ENCODE measurements at places on chromosomes 7 and 10.

GRCh38 chr7:78267141-78267540 is 468.6 kb downstream of the PHTF2 start:
- no peak for DNase-seq

DNA sequence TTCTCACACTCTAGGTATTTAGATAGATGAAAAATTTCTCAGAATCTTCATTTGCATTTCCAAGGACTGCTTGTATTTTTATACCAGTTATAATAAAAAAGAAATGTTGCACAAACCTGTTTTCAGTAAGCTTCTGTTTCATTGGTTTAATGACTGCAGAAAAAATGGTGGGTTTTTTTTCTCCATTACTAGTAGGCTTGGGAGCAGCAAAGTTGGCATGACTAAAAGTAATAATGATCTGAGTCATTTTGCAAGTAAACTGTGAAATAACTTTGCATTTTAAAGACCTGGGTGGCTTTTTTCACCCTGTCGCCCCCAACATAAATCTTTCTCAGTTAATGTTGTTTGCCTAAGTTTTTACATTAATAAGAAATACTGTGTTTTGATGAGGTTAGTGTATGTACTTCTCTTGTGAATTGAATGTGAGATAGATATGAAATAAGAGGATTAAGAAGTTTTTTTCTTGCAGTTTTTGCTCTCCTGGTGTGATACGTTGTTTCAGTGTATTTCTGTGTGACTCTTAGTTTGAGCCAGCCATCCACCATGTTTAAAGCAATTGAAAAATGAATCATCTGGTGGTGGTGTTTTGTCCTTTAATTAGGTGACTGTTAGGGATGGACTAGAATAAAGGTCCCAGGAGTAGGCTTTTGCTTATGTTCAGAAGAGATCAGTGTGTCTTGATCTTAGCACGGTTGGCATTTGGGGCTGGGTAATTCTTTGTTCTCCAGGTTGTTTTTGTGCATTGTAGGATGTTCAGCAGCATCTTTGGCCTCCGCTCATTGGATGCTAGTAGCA is 1.8 kb downstream of the GNAI1 start:
- DNase-seq = no peak

GRCh38 chr10:62573929-62574328 is 199.8 kb downstream of the ZNF365 start:
- no peak for DNase-seq

- DNase-seq = no peak
These were observed 145.7 kb upstream of the RHEB start for GRCh38 chr7:151665368-151665767.

DNA sequence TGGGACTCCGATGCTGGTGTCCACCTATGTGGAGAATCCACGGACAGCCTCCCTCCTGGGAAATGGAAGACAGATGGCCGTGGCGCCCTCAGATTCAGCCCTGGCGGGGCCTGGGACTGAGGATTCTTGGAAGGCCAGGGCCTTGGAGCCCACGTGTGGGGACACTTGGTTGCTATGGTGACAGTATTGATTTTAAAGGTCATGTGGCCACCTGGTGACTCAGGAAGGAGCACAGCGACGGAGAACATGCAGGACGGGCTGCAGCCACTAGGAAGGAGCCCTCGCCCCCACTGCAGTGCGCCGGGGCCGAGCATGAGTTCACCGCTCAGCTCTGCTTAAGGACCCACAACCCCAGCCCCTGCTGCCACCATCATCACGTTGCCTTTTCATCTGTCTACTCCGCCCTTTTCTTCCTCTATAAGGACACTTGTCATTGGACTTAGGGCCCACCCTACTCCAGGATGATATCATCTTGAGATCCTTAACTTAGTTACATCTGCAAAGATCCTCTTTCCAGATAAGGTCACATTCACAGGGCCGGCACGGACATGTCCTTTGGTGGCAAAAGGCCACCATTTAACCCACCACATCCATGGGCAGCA is 3.7 kb upstream of the STK32C start:
- no peak for DNase-seq

- no peak for DNase-seq
These were observed 84.1 kb upstream of the GJD4 start for GRCh38 chr10:35520996-35521395.

DNA sequence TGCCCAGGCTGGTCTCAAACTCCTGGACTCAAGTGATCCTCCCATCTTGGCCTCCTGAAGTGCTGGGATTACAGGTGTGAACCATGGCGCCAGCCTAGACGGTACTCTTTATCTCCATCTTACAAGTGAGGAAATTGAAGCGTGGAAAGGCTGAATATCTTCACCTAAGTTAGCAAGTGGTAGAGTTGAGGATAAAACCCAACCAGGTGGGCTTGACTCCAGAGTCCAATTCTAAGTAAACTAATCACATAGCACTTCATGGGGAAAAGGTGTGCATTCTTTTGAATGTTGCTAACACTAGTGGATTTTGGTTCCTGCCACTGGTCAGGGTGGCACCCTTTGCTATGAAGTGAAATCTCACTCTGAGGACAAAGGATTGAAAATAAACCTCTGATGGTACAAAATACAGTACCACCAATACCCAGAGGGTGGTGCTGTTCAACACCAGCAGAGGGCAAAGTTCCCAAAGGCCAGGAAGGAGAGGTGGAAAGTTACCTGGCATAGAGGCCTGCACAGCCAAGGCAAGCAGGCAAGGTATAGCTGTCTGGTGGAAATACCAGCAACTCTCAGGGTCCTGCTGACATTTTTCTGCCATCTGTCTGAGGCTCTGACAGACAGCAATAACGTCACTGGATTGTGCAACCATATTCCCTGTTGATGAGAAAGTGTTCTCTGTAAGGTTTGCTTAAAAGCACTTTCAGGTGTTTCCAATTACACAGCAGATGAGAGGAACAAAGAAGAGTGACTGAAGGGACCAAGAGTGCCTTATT is 17.6 kb downstream of the ZDHHC16 start:
- DNase-seq = peak; percentile 45

- DNase-seq = no peak
These were observed 113.1 kb upstream of the RNF32 start for GRCh38 chr7:156527458-156527890.

- no peak for DNase-seq
These were observed 14.8 kb downstream of the SMO start for GRCh38 chr7:129203050-129203741.

- DNase-seq = no peak
These were observed 192.2 kb upstream of the RHOBTB1 start for GRCh38 chr10:61136139-61136538.

- DNase-seq = no peak
These were observed 287.4 kb downstream of the CELF2 start for GRCh38 chr10:11304906-11305585.

DNA sequence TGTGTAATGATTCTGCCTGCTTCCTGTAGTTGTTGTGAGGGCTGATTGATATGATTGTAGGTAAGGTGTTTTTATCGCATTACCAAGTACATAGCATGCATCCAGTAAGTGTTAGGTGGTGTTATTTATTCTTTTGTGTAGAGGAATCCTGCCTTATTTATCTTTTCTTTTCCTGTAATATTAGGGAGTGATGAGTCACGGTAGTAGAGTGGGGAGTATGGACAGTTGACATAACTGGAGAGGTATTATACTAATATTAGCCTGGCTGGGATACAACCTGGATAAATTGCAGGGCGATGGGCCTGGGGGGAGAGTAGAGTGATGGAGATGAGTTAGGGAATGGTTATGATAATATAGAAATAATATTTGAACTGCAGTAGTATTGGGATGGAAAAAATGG is 9.8 kb downstream of the SDK1 start:
- no peak for DNase-seq

GRCh38 chr7:1548438-1548831 is 7.6 kb downstream of the TMEM184A start:
- DNase-seq = no peak

DNA sequence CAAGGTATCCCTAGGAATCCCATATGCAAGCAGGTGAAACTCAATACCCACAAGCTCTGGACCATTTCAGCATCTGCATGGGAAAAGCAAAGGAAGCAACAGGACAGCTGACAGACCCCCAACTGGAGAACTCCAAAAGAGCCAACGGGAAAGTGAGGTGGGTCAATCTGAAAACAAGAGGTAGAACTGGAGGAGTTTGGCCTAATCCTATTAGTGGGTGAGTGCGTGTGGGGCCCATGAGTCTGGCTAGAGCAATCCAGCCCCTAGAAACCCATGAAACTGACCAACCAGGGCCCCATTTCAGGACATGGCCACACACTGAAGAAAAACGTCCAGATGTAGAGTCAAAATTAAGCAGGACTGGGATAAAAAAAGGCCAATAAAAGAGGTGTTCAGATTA is 26.6 kb upstream of the WNT8B start:
- DNase-seq = no peak

GRCh38 chr10:84294766-84295447 is 33.5 kb upstream of the CCSER2 start:
- no peak for DNase-seq

DNA sequence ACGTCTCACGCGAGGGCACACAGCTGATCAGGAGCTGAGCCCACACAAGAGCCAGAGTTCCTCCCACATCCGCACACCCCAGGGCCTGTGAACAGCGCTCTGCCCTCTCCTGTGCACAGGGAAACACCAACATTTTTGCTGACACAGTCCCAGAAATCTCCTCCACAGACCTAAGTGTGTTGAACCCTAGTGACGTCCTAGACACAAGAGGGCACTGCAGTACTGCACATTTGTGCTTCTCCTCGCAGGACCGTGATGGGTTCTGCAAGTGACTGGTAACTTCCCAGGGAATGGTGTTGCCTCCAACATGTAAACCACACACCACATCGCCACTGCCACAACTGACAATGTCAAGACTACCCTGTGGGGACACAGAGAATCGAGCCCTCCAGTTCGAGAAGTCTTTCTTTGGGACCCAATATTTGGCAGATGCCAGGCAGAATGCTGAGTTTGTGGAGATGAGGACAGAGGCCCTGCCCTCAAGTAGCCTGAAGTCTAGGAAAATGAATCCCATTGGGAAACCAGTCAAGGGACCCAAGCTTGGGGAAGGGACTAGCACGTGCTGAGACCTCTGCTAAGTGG is 170.3 kb downstream of the PAXIP1 start:
- DNase-seq = no peak

DNA sequence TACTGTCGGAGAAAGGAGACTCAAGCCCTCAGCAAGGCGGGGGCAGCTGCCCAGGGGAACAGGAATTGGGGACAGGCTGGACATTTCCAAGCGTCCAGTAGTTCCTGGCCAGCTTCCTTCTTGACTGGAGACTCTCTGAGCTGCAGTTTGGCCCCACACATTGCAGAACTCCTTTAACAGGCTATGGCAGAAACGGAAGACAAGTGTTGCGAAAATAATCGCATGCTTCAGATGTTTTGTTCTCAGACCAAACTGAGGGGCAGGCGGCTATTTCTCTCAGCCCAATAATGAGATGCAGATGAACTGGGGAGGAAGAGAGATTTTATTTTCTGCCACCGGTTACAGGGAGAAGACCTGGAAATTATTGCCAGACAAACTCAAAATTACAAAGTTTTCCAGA is 88.0 kb upstream of the PFKP start:
- no peak for DNase-seq

DNA sequence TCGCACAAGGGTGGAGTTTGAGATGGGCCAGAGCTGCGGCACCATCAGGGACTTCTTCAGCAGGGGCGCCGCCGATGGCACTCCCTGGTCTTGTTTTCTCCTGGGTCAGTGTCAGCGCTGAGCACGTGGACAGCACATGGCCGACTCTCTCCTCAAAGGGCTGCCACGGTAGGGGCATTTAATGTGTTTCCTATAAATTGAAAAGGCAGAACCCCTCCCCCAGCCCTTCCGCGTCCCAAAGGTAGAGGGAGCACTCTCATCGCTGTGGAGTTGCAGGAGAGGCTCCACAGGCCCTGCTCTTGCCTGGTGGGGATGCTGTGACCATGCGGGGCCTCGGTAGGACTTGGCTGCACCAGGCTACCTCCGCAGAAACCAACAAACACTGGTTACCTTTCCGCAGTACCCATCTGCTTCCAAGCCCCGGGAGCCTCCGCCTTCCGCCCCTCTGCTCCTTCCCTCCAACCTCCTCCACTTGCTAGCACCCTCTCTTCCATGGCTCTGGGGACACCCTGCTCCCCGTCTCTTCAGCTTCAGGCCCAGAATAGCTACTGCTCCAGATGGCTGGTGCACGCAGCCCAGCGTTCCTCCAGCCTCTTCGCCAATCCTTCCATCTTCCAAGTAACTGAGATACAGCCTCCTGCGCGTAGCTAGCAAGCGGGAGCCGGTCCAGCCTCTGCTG is 166.3 kb upstream of the ADCY1 start:
- no peak for DNase-seq

- no peak for DNase-seq
These were observed 81.6 kb downstream of the CRTAC1 start for GRCh38 chr10:97948822-97949221.

- no peak for DNase-seq
These were observed 8.0 kb downstream of the DGKI start for GRCh38 chr7:137838706-137839315.

DNA sequence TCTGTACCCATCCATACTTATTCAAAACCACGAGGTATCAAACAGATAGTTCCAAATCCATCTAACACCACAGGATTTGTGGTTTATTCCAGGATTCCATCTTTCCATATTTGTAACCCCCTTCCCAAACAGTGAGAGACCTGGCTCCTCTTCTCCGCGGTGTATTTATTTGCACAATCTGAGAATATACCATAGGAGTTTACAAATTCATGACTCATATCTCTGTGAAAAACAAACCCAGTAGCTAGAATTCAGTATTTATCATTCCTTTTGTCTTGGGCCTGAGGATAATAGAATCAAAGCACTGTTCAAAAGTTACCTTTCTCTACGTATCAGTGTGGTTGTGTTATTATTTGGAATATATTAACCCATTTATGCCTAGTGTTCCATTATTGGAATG is 31.9 kb downstream of the PDSS1 start:
- DNase-seq = no peak

GRCh38 chr7:72057796-72058195 is 354.3 kb downstream of the CALN1 start:
- no peak for DNase-seq

GRCh38 chr10:88943778-88944177 is 8.8 kb downstream of the ACTA2 start:
- DNase-seq = no peak

GRCh38 chr7:143492043-143492471 is 14.4 kb downstream of the TAS2R41 start:
- no peak for DNase-seq

GRCh38 chr10:69202332-69202731 is 17.8 kb upstream of the HKDC1 start:
- no peak for DNase-seq

DNA sequence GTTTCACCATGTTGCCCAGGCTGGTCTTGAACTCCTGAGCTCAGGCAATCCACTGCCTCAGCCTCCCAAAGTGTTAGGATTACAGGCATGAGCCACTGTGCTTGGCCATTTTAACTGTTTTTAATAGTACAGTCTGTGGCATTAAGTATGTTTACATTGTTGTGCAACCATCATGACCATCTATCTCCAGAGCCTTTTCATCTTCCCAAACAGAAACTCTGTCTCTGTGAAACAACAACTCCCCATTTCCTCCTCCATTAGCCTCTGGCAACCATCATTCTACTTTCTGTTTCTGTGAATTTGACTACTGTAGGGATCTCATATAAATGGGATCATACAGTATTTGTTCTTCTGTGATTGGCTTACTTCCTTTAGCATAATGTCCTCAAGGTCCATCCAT is 48.3 kb upstream of the SEPHS1 start:
- DNase-seq = no peak
